ENCODE measurements at places on chromosomes 4 and X.
A peak's percentile ranks its signal among the peaks of the same experiment; 100 is the strongest.

- no peak for DNase-seq
Measured at GRCh38 chr4:68773699-68774098, 42.1 kb upstream of the UGT2B10 start.

- peak; percentile 45 for DNase-seq
Measured at GRCh38 chr4:143337600-143338287, 1.1 kb downstream of the GAB1 start.

DNA sequence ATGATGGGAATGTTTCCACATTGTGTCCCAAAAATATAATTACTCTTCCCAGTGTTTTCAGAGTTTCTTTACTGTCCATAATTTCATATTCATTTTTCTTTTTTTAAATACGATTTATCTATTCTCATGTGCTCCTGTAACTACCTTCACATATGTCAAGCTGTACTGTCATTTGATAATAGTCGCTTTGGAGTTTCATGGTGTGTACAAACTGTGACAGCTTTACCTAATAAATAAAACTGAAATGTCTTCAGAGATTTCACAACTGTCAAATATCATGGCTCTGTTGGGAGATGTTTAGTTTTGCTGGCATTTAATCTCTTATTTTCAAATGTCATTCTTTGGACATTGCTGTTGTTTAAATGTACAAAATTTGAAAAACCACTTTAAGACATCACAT is 450.2 kb downstream of the TLL1 start:
- no peak for DNase-seq

DNA sequence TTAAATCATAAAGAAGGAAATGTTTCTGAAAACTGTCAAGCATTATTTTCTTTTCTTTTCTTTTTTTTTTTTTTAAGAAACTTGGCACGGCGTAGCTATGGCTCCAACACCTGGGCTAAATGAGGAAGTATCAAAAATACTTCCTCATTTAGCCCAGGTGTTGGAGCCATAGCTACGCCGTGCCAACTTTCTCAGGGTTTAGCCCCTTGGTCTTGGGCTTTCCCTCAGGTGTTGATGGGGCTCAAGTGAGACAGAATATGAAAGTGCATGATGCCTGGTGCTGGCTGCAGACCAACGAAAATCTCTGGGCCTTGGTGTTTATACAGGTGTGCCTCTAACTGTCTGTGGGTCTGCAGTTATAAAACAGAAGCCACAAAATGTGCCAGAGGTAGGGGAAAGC is 132.7 kb downstream of the ARHGAP24 start:
- no peak for DNase-seq

- DNase-seq: no peak
Measured at GRCh38 chrX:46712764-46713163, 46.2 kb downstream of the SLC9A7 start.
